Thoracic aorta (tissue), 2 donors: ENCODE measurements at places on chromosomes 13 and 19. TPM values are rescaled to one million over a fixed set of nuclear protein-coding genes. Genes with fewer than 3 reads are reported as not detected.

The CAPN12 gene
- total RNA-seq: 2.1 TPM

DNA sequence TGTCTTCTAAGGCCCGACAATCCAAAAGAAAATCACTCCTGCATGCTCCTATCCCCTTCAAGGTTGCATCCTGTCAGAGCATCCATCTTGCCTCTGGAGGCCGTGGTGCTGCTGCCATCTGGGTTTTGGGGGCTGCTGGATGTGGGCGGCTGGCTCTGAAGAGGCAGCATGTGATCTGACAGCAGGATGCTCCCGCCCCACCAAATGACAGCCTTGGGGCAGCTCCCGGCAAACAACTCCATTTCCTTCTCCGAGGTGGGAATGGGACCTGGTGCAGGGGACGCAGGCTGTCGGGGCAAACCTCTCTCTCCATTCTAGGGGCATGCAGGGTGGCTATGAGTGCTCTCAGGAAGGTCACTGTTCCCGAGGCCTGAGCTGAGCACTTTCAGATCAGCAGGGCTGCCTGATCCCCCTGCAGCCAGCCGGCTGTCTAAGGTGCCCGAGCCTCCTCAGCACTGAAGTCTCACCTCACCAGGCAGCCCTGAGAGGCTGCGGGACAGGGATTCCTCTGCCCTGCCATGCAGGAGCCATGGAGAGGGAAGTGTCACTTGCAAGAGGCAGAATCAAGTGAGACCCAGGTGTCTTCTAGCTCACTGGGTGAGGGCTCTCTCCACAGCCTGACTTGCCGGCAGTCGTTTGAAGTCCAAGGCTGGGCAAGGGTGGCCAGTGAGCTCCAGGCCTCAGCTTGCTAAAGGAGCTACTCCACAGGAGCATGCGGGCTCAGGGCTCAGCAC is 28.8 kb downstream of the TSSK6 start:
- no peak for DNase-seq

DNA sequence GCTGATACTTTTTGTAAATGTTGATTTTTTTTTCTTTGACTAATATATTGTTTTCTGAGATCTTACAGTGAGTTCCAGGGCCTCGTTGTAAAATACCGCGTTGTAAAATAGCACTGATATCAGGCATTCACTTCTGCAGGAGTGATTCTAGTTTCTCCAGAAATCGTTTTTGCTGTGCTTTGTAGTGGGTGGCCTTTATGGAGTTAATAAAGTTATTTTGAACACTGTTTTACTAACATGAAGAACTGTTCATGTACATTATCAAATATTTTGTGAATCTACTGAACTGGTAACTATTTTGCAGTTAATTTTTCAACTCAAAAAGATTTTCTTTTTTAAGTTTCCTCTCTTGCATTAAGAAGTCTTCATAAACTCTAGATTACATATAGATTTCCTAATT is 985 bp upstream of the ZNF266 start:
- no peak for DNase-seq

The STOML3 gene
- total RNA-seq: not detected

DNA sequence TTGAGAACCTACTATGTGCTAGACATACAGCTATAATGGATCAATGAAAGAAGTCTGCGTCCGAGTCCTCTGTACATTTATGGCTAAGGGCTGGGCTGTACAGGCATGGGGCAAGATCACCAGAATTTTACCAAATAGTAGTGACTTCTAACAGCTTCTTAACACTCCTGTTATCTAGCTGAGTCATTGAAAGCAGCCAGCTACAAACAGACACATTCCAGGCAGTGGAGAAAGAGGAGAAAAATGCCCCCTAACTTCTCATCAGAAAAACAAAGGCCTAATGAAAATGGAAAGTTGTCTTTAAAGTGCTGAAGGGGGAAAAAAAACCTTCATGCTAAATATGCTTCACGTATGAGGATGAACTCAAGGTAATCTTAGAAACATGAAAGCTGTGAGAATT is 14.3 kb upstream of the ZNF667 start:
- DNase-seq: no peak

The C19orf53 gene
- 128 TPM for total RNA-seq

GRCh38 chr13:42967660-42968059 is 24.4 kb downstream of the EPSTI1 start:
- DNase-seq: no peak

GRCh38 chr13:113789167-113789566 is 30.1 kb downstream of the TMEM255B start:
- no peak for DNase-seq

- DNase-seq: no peak
These were observed 53.8 kb downstream of the F2RL3 start for GRCh38 chr19:16942583-16942982.

The ZNF850 gene
- 2.4 TPM for total RNA-seq

The NFIX gene
- 145 TPM for total RNA-seq

The ADM5 gene
- total RNA-seq: 6.4 TPM

The ZNF556 gene
- not detected for total RNA-seq

- DNase-seq: no peak
These were observed 711.8 kb downstream of the UQCRFS1 start for GRCh38 chr19:28500982-28501630.

- no peak for DNase-seq
These were observed 125.7 kb downstream of the CRYL1 start for GRCh38 chr13:20399961-20400360.

The CLEC17A gene
- total RNA-seq: not detected

The ZNF135 gene
- total RNA-seq: 7.6 TPM

GRCh38 chr13:20363172-20363571 is 131.1 kb upstream of the GJB6 start:
- DNase-seq: no peak

DNA sequence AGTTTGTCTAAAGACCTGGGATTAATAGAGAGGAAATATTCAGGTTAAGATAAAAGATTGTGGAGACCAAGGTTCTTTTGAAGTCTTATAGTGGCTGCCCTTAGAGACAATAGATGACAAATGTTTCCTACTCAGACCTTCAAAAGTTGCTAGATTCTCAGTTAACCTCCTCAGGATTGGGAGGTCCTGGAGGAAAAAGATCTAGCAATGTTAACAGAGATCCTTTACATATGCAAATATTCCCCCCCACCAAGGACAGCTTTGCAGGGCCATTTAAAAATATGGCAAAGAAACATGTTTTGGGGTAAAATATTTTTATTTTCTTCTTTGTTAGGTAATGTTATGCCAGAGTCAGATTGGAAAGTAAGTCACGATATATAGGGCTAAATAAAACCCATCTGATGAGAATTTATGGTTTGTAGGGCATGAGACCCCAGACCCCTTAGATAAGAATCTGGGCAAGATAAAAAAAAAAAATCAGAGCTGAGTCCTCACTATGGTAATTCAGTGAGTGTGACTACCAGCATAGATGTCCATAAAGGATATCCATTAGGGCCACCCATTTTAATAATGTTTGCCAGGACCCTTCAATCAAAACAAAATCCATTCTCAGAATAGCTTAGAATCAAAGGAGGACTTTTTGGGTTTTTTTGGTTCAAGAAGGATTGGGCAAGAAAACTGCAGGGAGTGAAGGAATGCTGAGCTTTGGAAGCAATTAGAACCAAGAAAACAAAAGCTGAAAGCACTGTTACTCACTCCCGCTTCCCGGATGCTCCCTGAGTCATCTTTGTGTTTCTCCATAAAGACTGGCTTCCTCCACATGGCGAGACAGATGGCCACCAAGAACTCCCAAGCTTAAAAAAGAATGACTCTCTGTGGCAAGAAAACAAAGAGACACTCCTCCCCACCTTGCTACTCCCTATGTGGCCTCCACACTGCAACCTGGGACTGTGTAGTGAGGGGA is 28.2 kb downstream of the VSTM1 start:
- DNase-seq: no peak

- no peak for DNase-seq
These were observed 20.7 kb downstream of the AKAP8 start for GRCh38 chr19:15358918-15359317.

The KCNN4 gene
- 2.8 TPM for total RNA-seq

The ASF1B gene
- 0.14 TPM for total RNA-seq

DNA sequence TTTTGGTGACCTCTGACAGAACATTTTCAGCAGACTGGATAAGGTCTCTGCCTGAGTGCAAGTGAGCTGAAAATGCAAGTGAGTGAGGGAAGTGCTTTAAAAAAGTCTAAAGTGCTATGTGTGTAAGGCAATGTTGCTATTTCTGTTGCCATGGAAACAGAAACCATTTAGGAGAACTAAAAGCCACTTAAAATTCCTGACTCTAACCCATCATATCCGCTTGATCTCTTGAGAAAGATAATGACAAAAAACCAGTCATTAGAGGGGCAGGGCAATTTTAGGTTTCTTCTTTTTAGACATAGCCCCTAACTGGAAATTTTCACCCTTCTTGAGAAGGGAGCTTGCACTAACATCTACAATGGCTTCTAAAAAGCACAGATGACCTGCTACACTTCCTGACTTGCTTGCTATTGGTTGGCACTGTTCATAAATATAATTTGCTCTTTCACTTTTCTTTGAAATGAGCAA is at the start of gene CYSLTR2:
CYSLTR2 (plus strand) TSS at position 458 of the 468 bp plus-strand sequence. CDS start 52,889 bp downstream, outside the sequence.
- no peak for DNase-seq

The CGB5 gene
- not detected for total RNA-seq
